NCI-H2081 (cell line): ENCODE measurements at places on chromosomes 7 and 10.

DNA sequence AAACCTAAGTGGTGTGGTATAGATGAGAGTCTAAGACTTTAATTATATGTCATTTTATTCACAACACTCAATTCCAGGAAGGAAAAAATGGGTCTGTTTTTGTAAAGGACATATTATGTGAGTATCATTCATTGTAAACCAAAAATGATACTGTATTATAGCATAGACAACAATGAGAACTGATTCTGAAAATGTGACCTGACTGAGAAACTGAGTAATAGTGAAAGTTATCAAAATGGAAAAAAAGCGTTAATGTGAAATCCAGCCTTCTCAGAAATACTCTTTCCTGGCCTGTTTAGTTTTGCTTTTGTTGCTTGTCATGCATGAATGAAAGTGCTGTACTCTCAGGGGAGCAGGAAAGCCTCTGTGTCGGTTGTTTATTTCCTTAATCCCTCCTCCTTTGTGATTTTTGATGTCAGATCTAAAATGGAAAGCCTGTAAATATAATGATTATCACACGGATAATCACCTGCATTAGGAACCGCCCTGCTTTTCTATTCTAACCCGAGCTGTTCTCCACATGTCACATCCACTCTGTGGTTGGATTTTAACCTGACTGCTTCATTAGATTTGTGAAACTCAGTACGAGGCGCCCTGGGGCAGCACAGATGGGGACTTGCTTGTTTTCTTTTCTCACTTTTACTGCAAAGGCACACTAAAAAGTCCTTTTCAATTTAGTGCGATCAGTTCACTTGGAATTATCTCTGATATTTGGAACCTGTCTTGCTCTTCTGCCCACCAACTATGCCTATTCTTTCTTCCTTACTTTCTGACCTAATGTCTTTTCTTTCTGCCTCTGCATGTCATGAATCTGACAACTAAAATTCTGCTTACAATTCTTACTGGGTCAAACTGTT, 240.9 kb upstream of the KAT6B start:
- DNase-seq, result peak; percentile 81

DNA sequence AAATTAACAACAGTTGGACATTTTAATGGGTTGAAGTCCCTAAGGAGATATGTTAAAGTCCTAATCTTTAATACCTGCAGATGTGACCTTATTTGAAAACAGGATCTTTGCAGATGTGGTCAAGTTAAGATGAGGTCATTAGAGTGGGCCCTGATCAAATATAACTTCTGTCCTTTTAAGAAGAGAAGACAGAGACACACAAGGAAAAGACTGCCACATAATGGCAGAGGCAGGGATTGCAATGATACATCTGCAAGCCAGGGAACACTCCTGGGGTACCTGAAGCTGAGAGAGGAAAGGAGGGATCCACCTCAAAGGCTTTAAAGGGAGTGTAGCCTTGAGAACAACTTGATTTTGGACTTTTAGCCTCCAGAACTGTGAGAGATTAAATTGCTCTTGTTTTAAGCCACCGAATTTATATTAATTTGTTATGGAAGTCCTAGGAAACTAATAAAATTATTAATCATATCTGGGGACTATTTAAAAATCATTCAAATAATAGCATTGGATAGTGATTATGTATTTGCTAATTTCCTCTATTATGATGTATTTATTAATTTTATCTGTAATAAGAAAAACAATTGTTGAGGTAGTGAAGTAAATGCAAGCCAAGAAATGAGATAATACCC, 700.0 kb upstream of the PCDH15 start:
- peak; percentile 29 for DNase-seq

- no peak for DNase-seq
These were observed 213.0 kb downstream of the JAZF1 start for GRCh38 chr7:27967639-27968038.

- DNase-seq, result no peak
These were observed 199.8 kb upstream of the KIAA1217 start for GRCh38 chr10:24009115-24009514.
